ENCODE measurements at places on chromosomes 5 and 9.

DNA sequence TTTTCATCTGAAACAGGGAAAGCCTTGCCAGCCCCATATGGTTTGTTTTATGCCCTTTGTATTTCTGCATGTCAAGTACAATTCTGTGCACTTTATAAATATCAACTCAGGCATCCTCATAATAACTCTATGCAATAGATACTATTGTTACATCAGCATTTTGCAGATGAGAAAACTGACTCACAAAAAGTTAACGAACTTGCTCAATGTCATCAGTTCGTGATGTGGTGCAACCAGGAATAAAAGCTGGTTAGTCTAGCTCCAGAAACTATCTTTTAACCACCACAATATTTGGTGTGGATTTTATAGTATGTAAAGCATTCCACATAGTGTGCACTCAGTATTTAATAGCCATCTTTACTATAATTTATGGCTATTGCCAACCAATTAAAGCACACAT, 134.9 kb downstream of the MRPS30 start:
- DNase-seq = no peak

DNA sequence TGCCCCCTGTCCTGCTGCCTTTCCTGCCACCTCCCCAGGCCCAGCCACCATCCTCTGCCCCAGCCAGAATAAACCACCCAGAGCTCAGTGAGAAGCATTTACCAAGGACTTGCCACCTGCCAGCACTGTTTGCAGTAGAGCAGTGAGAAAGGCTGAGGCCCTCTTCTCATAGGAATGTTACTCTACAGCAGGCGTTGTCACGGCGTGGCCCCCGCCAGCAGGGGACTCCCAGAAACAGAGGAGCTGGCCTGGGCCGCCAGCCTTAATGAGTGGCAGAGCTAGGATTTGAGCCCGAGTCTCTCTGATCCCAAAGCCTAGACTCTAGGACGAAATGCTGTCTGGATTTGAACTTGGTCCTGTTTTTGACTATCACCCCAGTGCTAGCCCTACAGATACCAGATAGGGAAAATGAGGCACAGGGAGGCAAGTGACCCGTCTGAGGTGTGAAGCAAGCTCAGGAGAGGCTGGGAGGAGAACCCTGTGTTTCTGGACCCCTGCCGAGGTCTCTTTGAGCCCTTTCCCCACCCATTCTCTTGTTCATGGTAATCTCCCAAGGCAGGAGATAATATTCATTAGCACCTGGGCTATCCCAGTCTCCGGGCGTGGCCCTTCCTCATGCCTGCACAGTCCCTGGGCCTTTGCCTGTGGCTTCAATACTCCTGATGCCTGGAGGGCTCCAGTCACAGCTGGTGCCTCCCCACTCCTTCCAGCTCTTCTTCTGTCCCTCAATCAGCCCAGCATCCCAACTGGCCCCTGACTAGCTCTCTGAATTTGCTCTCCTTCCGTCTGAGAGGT, 30.7 kb downstream of the HRH2 start:
- DNase-seq = no peak

- DNase-seq = no peak
Measured at GRCh38 chr5:75952963-75953362, 130.2 kb upstream of the SV2C start.

- no peak for DNase-seq
Measured at GRCh38 chr5:68757626-68758212, 336.1 kb upstream of the SLC30A5 start.

GRCh38 chr5:15850536-15850935, 329.1 kb downstream of the MARCHF11 start:
- no peak for DNase-seq

- no peak for DNase-seq
Measured at GRCh38 chr9:112548051-112548440, 61.4 kb downstream of the KIAA1958 start.

DNA sequence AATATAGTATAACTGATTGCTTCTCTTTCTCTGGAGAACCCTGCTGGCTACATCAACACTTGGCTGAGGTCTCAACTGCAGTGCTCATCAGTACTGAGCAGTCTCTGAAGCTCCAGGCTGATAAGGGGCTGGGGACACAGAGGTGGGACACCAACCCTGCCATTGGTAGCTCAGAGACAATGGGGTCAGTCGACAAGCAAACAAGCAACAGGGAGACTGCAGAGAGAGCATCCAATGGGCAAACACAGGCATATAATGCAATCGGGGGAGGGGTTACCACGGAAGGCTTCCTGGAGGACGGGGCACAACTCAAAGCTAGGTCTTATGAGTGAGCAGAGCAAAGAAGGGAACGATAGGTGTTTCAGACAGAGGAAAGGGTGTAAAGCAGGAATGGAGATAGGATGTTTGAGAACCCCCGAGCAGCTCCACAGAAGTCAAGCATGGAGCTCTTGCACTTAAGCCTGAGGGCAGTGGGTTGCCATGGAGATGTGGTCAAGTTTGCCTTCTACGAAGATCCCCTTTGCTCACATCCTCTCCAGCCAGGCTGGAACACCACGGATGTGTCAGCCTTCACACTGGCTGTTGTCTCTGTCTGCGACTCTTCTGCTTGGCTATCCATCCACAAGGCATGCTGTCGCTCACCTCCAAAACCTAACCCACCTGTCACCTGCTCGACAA, 21.5 kb upstream of the AKNA start:
- no peak for DNase-seq

GRCh38 chr9:123058834-123059233, 25.4 kb downstream of the GPR21 start:
- DNase-seq = no peak

DNA sequence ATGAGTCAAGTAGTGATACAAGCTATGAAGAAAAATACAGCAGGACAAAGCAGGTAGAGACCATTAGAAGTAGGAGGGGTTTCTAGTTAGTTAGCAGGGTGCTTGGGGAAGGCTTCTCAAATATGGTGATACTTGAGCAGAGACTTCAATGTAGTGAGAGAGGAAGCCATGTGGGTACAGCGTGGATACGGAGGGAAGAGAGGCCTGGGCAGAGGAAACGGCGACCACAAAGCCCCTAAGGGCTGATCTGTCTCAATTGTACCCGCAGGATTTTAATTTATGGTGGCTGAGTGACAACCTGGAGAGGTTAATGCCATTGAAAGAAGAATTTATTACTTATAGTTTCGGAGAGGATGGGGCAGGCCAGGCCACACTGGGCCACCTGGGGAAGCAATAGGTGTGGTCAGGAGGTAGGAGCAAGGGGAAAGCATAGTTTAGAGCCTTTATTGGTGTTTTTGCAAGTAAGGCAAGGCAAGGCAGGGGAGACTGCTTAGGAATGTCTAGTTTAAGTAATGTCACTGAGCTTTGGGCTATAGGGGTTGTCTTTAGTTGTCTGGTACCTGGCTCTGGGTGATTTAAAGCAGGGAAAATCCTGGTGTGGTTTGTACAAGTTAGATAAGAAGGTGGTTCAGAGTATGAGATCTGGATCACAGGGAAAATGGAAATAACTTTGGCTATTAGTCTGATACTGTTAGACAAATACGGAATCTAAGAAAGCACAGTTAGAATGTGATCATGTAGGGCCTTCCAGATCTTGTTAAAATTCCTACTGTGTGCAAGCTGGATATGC, 42.6 kb downstream of the GCNT4 start:
- DNase-seq = no peak

GRCh38 chr5:43315682-43316081, 2.5 kb upstream of the HMGCS1 start:
- DNase-seq = no peak

GRCh38 chr9:9392755-9393154, 1220.0 kb downstream of the PTPRD start:
- no peak for DNase-seq

- no peak for DNase-seq
Measured at GRCh38 chr9:108351571-108351970, 504.2 kb downstream of the ACTL7B start.

DNA sequence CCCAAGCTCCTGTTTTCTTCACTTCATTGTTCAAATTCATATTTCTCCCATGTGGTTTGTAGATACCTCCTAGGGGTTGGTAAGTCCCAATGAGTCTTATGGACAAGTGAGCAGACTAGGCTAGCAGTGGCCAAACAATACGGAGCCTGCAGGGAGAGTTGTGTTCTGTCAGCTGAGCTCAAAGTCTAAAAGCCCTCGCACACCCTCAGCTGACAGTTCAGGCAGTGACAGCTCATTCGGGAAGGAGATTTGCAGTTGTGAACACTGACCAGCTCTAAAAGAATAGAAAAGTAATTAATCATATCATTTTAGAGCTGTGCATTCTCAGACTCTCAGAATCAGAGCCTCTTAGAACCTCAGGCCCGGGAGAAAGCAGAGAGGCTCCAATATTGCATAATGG, 95.1 kb downstream of the SH3TC2 start:
- DNase-seq = no peak

- DNase-seq = no peak
Measured at GRCh38 chr9:97571664-97572063, 61.5 kb downstream of the TSTD2 start.

GRCh38 chr5:142097681-142098080, 10.9 kb upstream of the NDFIP1 start:
- no peak for DNase-seq

GRCh38 chr5:115816226-115817081, at the start of gene CDO1:
Gene CDO1, minus strand, starts transcription at chr5:115816659. Its CDS starts 262 bp downstream, at chr5:115816397.
- peak; percentile 55 for DNase-seq

- peak; percentile 37 for DNase-seq
Measured at GRCh38 chr9:134689321-134690181, 47.9 kb downstream of the COL5A1 start.

DNA sequence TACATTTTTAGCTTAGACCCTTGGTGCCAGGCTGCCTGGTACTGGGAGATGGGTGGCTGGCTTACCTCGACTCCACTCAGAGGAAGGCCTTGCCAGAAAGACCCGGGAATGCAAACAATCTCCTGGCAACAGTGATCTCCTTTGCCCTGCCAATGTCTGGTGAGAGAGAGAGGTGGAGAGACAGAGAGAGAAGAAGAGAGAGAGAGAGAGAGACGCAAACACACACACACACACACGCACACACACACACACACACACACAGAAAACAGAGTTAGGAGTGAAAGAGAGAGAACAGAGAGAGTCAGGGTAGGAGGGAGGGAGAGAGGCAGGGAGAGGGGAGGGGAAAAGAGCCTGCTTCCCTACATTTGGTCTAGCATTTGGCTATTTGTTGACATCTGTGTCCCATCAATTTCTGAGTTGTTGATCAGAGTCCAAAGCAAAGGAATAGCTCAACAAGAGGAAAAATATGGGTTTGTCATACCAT, 181.6 kb upstream of the MAP1B start:
- no peak for DNase-seq

- no peak for DNase-seq
Measured at GRCh38 chr5:28110781-28111180, 1072.4 kb upstream of the CDH9 start.

GRCh38 chr5:170286386-170286925, 11.1 kb downstream of the LCP2 start:
- no peak for DNase-seq

DNA sequence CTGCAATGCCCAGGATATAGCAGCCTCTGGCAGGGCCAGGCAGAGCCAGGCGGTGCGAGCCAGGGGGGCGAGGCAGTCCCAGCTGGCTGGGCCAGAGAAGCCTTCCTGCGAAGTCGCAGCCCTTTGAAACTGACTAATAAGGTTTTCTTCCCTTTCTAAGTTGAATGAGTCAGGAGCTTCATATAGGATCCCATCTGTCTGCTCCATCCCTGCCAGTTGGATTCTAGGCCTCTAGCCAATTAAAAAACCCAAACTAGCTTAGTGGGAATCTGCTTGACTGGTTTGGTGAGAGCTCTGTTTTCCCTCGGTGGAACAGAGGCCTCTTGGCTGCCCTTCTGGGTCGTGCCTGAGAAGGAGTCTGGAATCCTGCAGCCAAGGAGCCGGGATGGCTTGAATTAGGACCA, 70.1 kb upstream of the RAPGEF1 start:
- DNase-seq = no peak

- peak; percentile 2 for DNase-seq
Measured at GRCh38 chr5:179231309-179231708, 114.0 kb downstream of the ADAMTS2 start.

DNA sequence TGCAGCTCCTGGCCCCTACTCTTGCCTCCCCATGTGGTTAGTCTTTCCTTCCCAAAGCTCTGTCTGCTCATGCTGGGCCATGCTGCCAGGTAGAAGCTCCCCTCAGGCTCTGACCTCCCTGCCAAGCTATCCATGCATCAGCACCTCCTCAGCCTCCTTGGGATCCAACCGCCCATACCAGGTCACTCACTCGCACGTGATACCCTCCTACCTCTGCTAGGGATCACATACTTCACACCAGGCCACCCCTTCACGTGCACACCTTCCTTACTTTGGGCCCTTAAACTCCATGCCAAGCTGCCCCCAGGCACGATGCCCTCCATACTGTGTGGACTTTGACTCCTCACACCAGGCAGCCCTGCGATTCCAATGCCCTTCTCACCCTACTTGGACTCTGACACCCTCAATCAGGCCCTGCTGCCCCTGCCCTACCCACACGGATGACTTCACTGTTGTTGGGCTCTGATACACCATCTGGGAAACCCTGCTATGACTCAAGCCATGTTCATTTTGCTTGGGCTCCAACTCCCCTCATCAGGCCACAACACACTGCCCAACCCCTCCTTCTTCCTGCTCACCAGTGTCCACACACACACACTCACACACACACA, 34.1 kb downstream of the ZNF483 start:
- DNase-seq = no peak

DNA sequence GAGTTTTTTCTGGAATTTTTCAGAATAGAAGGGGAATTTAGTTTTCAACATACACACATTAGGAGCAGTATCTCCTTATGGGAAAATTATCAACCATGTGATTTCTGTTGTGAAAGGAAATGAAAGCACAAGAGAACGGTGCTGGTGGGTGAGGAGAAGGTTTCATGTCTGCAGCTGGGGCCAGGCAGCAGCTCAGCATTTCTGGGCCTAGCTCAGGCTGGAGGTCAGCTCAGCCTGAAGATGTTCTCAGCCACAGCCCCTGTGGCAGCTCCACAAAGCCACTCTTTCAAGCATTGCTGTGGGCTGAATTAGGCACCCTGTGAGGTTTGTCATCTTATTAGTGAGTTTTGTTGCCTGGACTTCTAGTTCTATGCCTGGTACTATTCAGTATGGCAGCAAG, 90.3 kb downstream of the DIRAS2 start:
- no peak for DNase-seq

GRCh38 chr5:104146652-104147051, 584.1 kb upstream of the NUDT12 start:
- DNase-seq = no peak

DNA sequence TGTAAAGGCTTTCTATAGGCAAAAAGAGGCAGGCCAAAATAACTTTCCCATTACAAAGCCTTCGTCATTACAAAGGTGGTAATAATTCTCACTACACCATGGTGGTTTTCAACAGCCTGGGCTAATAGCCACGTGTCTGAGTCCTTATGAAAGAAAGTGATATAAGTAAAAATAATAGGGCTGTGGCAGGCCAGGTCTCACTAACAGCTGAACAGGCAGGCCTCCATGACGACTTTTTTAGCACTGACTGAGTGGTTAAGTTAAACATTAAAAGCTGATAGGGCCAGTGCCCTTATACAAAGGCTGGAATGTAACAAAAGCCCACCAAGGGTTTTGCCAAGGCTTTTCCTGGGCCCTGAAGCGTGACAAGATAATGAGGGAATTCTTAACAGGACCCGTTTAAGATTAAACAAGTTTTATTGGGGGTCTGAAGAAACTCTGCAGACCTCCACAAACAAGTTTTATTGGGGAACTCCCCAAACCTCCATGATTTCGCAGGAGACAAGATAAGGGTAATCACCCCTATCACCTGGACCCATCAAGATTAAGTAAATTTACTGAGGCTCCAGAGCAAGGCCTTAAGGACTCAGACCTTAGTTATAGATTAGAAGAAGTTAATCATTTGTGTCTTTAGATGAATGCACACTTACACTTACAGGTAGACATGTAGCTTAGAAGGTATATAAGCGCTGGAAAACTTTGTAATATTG, 412.9 kb downstream of the CHSY3 start:
- DNase-seq = no peak
